ENCODE measurements at places on chromosomes 1 and 21.

DNA sequence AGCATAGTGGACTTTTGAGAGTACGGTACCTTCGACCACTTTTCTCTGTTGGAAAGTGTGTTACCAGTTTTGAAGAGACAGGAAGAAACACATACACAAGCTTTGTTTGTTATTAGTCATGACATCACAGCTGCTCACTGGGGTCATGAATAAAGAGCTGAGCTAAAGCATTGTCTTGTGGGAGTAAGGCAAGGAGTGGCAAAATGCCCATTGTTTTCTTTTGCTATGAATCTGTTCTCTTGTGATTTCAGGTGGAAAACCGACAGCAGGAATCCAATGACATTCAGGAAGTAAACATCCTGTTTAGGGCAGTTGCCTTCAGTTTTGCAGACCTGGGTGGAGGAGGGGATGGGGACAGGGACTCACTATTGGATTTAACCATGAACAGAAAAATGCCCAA is 66.2 kb downstream of the RGL1 start:
- no peak for DNase-seq

DNA sequence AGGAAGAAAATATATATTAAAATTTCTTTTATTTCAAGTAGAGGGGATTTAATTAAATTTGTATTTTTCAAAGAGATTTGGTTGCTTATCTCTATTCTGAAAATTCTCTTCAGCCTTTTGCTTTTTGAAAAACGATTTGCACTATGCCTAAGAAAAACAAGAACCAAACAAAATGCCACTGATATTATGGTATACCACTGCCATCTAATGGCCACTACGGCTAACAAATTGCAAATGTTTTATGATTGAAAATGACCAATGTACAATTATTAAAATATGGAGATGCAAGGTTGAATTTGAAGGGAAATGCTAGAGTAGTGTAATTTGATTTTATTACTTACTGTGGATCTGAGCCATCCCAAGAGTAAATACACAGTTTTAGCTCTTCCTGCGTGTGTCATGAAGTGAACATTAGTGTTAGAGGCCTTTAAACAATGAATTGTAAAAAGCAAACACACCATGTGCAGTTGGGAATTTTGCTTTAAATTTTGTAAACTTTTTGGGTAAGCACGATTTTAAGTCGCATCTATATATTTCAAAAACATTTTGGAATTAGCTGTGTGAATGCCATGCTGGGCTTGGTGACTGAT is 137.4 kb upstream of the USP25 start:
- no peak for DNase-seq

DNA sequence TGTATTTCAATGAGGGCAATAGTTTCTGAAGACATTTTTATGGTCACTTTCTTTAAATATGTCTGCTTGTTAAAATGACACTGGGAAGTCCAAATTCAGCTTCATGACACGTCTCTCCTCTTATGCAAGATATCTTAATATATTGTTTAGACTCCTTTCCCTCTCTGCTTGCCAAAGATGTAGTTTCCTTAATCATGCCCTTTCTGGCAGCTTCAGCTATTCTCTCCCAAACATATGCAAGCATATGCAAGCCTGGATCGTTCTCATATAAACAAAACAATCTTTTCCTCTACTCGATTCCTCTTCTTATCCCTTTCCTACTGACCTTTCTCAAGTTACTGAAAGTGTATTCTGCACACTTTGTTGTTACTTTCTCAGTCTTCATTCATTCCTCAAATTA is 372.2 kb downstream of the PTBP2 start:
- DNase-seq: no peak

GRCh38 chr1:93965888-93966287 is 56.7 kb upstream of the GCLM start:
- no peak for DNase-seq

- DNase-seq: no peak
Measured at GRCh38 chr1:201493757-201494617, 12.9 kb downstream of the CSRP1 start.

GRCh38 chr1:151340870-151341754 is 5.9 kb downstream of the RFX5 start:
- no peak for DNase-seq

- no peak for DNase-seq
Measured at GRCh38 chr1:158675563-158676323, 10.8 kb downstream of the SPTA1 start.

GRCh38 chr1:218811497-218811896 is 362.2 kb upstream of the LYPLAL1 start:
- DNase-seq: no peak

- no peak for DNase-seq
Measured at GRCh38 chr1:30762152-30762929, 4.8 kb upstream of the LAPTM5 start.

DNA sequence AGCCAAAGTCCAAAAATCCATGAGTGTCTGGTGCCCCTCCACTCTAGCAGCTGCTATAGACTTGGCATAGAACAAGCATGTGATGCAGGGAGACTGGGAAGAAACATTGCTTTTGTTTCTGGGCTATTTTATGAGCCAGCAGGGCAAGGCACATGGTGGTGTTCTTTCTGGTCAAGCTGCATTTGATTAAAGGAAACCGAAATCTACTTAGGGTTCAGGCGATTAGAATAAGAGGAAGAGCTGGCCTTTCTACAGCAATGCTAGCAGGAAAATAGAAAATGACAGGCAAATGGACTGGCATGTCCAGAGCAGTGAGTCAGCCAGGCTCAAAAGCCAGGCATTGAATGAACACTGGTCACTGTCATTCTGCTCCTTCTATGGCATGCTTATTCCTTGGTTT is 28.5 kb upstream of the ARHGAP29 start:
- no peak for DNase-seq

DNA sequence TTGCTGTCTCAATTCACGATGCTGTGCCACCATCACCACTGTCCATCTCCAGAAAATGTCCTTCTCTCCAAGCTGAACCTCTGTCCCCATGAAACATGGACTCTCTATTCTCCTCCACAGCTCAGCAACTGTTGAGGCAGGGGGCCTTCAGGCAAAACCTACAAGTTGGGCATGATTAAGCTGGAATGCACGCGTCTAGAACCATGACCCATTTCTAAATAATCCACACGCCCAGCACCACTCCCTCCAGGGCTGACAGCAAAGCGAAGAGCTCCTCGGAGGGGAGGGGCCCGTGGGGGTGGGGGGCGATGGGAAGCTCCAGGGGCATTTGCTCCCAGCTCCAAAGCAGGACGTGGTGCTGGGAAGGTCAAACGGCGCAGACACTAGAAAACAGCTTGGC is 3.3 kb upstream of the HES5 start:
- DNase-seq: no peak

DNA sequence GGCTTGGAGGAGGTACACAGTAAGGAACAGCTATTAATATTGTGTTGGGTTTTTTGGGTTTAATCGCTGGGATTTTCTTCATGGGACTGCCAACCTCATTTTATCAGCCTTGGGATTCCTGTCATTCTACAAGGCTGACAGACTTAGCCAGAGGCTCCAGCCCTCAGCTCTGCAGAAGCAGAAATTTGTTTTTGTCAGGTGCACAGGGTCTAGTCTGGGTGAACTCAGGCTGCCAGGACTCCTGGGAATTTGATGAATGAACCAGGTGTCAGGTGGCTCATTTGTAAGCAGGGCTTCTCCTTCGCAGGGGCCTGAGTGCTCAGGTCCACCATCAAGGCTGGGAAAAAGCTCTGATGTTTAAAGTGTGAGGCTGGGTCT is 11.5 kb upstream of the ZNF362 start:
- no peak for DNase-seq

DNA sequence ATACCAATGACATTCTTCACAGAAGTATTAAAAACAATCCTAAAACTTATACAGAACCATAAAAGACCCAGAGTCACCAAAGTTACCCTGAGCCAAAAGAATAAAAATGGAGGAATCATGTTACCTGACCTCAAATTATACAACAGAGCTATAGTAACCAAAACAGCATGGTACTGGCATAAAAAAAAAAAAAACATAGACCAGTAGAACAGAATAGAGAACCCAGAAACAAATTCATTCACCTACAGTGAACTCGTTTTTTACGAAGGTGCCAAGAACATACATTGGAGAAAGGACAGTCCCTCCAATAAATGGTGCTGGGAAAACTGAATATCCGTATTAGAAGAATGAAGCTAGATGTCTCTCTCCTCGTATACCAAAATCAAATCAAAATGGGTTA is 2.6 kb upstream of the GNG5 start:
- DNase-seq: no peak

- DNase-seq: no peak
Measured at GRCh38 chr21:17915976-17916375, 96.8 kb upstream of the C21orf91 start.

- DNase-seq: no peak
Measured at GRCh38 chr1:170149241-170149640, 3.5 kb downstream of the NTMT2 start.

GRCh38 chr1:21665711-21666575 is 3.2 kb downstream of the RAP1GAP start:
- DNase-seq: no peak

DNA sequence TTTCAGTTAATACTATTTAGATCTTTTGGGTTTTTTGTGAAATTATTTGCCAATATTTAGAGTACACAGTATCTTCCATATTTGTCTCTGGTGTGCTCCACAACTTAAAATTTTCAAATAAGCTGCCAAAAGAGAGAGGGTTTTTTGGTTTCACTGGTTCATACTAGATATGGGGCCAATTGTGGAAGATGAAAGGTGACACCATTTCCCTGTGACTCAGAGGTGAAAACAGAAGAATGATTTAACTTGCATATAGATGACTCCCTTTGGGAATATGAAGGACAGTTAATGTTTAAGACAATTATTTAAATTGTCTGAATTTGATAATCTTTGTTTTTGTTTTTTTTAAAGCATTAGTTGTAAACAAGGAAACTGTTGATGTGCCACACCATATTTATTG is 37.5 kb downstream of the IVNS1ABP start:
- no peak for DNase-seq
